ENCODE measurements at places on chromosomes 13 and 19.

- no peak for DNase-seq
These were observed 77.3 kb downstream of the KCTD12 start for GRCh38 chr13:76808927-76809326.

- DNase-seq = peak; percentile 23
These were observed 492.4 kb downstream of the DACH1 start for GRCh38 chr13:71374471-71375049.

- DNase-seq = peak; percentile 83
These were observed 28.3 kb downstream of the IL12RB1 start for GRCh38 chr19:18058208-18059009.

DNA sequence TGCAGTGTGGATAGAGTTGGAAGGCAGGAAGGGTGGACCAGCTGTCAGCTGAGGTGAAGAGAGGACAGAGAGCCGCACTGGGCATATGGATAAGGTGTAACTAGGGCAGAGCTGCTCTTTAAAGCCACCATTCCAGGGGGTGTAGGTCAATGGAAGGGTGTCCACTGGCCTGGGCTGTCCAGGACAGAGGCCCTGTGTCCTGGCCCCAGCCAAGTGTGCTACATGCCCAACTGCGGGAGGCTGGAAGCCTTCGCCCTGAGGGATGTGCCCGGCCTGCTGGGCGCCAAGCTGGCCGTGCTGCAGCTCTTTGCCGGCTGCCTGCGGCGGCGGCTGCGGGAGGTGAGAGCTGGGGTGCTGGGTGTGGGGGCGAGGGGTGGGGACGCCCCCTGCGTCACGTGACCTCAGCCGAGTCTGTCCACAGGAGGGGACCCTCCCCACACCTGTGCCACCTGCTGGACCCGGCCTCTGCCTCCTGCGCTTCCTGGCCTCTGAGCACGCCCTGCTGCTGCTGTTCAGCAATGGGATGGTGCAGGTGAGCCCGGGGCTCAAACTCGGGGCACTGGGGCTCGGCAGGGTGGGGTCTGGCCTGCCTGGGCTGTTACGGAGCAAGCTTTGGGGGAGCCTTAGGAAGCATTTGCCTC is 9.8 kb downstream of the PLK5 start:
- DNase-seq = no peak

DNA sequence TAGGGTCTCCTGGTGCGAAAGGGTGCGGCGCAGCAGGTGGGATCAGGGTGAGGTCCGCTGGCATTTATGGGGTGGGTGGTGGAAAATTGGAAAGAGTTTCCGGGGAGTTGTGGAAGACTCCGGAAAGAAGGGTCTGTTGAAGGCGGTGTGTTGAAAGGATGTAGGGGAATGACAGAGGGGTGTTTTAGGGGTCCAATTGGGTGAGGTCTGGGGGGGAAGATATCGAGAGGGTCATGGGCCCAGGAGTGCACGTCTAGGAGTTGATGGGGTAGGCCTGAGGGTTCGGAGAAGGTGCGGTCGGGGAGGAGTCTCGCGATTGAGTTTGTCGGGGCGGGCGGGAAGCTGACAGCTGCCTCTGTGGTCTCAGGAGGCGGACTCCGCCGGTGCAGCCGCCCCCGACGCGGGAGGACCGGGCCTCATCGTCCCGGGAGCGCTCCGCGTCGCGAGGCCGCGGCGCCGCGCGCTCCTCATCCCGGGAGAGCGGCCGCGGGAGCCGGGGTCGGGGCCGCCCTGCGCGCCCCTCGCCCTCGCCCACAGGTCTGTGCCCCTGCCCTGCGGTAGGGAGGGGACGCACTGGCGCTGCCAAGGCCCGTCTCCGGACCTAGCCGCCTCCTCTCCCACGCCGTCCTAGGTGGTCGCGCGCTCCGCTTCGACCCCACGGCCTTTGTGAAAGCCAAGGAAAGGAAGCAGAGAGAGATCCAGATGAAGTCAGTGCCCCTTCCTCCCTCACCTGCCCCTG is 7.0 kb downstream of the PGLYRP1 start:
- DNase-seq = no peak

DNA sequence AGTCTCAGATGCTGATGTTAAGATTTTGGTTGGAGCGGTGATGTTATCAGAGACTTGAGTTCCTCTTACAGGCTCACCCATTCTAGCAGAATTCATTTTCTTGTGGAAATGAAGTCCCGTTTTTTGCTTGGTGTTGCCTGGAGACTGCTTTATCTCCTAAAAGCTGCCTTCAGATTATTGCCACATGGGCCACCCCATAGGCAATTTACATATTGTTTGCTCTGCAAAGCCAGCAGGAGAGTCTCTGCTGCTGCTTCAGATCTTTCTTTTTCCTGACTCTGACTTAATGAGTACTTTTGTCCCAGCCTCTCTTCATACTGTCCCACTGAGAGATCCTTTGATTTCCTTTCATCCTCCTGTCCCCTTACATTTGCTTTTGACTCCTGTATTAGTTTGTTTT is 114.6 kb downstream of the TDRD3 start:
- no peak for DNase-seq
